ENCODE measurements at places on chromosomes 4 and X.

DNA sequence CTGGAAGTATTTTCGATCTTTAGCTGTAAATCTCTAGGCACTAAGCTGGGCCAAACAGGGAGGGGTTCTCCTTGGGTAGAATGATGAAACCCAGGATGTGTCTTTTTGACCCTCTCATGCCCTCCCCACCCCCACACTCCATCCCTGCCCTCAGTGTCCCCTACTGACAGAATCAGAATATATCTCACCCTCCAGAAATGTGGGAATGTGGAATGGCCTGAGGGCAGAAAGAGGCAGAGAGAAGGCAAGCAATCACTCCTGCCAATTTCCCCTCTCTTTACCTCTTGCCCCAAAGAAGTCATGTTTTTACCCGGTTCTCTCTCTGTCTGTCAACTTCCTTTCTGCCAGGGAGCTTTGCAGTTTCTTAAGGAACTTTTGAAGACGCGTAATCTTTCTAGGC is 34.4 kb downstream of the RAP2C start:
- no peak for DNase-seq

- DNase-seq, result no peak
Measured at GRCh38 chr4:38610966-38611431, 53.0 kb upstream of the KLF3 start.

DNA sequence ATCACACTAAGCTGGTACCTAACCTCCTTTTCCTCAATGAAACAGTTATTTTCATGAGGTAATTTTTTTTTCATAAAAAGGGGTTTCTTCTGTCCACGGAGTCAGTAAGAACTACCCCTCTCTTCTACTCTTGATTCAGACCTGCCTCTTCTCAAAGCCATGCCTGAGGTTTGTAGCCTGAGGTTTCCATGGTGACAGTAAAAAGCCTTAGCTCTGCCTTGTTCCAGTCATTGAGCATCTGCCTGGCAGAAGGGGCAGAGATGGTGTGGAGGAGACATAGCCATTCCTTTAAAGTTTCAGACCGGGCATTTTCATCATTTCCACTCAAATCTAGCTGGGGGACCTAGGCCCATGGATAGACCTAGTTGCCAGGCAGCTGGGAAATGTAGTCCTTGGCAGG is 135.5 kb downstream of the REPS2 start:
- DNase-seq, result no peak

GRCh38 chrX:53223955-53224859 is 800 bp downstream of the KDM5C start:
- DNase-seq, result no peak

GRCh38 chrX:6026429-6026828 is 202.2 kb downstream of the NLGN4X start:
- DNase-seq, result no peak

GRCh38 chr4:166798126-166798525 is 436.2 kb downstream of the SPOCK3 start:
- no peak for DNase-seq

GRCh38 chr4:89214308-89214707 is 93.3 kb downstream of the GPRIN3 start:
- no peak for DNase-seq

DNA sequence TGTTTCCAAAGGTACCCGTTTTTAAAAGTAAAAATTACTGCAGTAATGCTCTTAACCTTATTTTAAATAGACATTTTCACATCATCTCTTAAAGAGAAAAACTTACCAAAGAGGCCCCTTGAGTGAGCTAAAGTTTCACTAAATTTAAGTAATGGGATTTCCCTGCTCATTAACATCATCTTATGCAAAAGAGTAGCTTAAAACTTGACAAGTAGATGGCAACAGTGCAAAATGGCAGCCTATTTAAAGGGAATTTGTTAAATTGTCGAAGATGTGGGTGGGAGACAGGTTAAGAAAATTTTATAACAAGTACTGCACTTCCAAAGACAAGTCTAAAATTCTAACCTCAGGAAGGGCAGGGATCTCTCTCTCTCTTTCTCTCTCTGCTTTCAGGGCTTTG is 271.7 kb upstream of the LDB2 start:
- DNase-seq, result no peak

- DNase-seq, result no peak
Measured at GRCh38 chr4:87270144-87270543, 49.7 kb upstream of the KLHL8 start.

GRCh38 chrX:21658746-21659145 is 616 bp upstream of the KLHL34 start:
- no peak for DNase-seq

DNA sequence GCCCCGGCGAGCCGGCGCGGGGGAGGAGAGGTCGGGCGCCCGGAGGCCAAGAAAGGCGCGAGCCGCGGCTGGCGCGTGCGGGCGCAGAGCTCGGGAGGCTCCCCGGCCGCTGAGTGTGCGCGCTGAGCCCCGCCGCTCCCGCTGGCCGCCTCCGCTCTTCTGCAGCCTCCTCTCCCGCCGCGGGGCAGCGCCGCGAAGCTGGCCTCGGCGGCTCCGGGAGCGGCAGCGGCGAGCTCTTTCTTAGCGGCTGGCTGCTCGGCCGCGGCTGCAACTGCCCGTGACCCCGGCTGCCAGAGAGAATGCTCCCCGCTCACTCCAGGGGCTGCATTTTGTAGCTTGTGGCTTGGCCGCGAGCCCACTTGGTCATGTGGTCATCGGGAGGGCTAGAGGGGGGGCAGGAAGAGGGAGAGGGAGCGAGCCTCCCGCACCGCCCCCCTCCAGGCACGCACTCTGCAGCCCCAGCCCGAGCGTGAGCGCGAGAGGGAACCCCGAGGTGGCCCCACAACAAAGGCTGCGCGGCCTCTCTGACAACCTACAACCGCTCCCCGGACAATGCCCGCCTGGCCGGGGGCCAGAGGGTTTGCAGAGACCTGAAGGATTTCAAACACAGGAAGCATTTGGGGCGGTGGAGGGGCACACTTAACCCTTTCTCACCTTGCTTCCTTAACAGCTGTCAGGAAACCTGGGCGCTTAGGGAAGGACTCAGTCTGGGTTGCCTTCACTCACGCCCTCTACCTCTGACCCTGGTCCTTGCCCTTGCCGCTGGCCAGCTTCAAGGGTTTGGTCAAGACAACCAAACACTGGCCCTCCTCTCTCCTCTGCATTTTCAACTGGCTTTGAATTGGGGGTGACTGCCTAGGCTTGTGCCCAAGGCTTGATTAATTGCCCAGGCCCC is at the start of gene APLN:
APLN (minus strand) TSS at position 305 of the 895 bp plus-strand sequence. CDS start 326 bp downstream, outside the sequence.
- no peak for DNase-seq

DNA sequence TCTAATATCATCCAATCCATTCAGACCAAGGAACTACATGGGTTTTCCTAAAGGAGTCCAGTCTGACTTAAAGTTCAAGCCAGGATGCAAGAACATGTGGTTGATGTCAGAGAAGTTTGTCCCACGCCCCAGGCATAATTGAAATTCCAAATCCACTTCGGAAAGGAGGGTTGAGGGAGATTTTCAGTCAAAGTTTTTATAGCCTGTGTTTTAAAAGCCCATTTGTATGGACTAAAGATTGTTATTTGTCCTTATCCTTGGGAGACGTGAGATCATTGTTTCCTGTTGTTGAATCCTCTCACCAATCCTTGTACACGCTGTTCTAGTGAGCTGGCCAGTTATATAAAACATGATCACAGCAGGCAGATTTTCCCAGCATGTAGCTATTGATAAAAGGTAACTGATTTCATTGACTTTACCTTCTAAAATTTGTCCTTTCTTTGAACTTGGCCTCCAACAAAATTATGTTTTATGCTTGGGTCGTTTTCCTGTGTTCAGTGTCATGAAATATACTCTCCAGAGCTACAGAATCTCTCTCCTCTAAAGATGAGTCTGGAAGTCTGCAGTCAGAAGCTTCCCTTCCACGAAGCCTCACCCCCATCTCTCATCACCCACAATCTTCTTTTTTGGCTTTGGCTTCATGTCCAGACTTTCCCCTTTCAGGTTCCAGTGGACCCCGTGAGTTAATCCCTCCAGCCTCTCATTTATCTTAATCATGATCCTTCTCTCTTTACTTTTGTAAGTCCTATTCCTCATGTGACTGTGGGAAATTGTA is 92.9 kb downstream of the ATP10D start:
- DNase-seq, result no peak

GRCh38 chrX:149495573-149496071 is 9.5 kb downstream of the IDS start:
- DNase-seq, result no peak

- DNase-seq, result no peak
Measured at GRCh38 chrX:105646592-105647372, 175.6 kb upstream of the NRK start.

- no peak for DNase-seq
Measured at GRCh38 chrX:46178763-46179162, 366.5 kb downstream of the ZNF674 start.

DNA sequence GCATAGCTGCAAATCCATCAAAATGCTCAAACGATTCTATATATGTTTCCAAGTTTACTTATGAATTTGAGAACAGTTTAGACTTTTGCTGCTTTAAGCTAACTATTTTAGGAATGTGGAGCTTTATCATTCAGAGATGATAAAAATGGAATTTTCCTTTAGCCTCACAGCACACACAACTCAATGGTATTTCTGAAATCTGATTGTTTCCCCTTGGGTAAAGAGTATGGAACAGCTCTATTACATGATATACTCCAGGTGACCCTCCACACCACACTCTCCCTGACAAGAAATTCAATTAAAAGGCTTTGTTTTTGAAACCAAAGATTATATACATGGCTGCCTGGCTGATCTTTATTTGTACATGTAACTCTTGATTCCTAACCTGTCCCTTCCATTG is 120.0 kb downstream of the LUZP4 start:
- no peak for DNase-seq

GRCh38 chrX:120235284-120235683 is 15.3 kb upstream of the ZBTB33 start:
- DNase-seq, result no peak

DNA sequence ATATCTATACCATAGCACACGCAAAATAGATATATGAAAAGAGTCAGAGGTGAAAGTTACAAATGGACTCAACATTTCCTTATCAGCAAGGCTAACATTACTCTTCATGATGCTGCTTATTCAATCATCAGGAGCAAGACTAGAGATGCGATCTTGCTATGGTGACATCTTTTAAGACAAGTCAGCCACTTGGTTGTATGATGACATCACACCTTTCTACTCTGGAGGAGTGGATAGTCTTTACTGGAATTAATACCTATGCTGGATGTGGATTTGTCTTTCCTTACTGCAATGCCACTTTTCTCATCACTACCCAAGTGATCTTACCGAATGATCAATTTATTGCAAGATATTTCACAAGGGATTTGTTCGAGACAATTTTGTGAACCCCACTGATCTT is 87.0 kb upstream of the SPOCK3 start:
- no peak for DNase-seq
